D721Med (cell line): ENCODE measurements at places on chromosomes 11 and 22.

DNA sequence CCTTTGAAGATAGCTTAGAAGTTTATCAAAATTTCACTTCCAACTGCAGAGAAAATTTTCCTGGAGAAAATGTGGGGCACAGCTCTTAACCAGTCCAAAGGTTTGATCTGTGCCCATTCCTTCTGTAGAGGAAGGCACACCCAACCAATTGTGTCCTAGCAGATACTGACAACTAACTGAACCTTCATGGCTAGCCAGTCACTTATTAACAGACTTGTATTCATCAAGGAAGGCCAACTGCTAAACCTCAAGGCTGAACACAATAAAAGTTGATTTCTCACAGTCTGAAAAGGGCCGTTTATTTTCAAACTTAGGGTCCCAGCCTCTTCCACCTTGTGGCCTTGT lies 19.5 kb downstream of the SYT13 start:
- no peak for DNase-seq

GRCh38 chr11:12744826-12745502 lies 70.7 kb downstream of the TEAD1 start:
- DNase-seq, result no peak

DNA sequence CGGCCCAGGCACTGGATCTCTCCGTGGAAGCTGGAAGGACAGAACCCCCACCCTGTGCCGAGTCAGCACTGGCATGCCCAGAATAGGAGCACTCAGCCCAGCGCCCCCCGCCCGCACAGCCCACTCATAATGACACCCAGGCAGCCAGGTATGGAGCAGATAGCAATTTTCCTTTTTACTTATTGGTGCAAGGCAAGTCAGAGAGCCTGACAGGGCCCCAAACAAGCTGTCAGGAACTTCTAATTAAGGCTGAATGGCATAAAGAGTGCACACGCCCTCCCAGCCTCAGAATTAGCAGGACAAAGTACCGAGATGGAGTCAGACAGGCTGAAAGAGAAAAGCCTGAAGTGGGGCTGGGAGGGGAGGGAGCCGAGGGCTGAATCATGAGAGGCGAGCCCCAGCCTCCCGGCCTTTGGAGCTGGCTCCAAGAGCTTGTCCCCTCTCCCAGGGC lies 76.9 kb downstream of the DSCAML1 start:
- DNase-seq, result no peak

DNA sequence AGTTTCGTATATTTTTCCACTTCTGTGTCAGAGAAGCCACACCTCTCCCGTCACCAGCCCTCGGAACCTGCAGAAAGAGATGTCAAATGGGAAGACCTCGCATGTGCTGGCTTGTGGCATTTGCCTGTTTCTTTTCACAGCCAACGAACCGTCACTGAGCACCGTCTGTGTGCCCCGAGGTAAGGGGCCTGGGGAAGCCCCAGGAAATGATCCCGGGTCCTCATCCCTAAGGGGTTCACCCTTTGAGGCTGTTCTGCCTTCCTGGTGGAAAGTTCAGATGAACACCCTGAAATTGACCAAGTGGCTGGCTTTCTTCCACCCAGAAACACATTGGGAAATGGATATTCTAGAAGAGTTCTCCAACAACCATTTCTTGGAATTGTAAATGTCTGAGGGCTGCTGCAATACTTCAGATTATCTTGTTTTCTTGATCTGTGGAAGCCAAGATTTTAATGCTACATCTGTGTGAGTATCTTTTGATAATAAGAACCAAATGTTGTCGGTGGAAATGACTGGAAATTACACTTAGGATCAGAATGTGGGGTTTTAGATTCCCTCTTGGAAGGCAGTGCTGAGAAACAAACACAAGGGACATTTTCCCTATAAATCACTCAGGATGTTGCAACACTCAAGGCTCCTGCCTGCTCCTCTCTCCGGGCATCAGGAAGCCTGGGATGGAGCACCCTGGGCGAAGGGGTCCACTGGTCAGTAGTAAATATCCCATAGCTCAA lies 37.6 kb downstream of the RIBC2 start:
- no peak for DNase-seq

GRCh38 chr11:8095371-8095770 lies 14.4 kb downstream of the TUB start:
- DNase-seq, result no peak

- no peak for DNase-seq
Observed at GRCh38 chr11:132032555-132032954, 662.1 kb downstream of the NTM start.

DNA sequence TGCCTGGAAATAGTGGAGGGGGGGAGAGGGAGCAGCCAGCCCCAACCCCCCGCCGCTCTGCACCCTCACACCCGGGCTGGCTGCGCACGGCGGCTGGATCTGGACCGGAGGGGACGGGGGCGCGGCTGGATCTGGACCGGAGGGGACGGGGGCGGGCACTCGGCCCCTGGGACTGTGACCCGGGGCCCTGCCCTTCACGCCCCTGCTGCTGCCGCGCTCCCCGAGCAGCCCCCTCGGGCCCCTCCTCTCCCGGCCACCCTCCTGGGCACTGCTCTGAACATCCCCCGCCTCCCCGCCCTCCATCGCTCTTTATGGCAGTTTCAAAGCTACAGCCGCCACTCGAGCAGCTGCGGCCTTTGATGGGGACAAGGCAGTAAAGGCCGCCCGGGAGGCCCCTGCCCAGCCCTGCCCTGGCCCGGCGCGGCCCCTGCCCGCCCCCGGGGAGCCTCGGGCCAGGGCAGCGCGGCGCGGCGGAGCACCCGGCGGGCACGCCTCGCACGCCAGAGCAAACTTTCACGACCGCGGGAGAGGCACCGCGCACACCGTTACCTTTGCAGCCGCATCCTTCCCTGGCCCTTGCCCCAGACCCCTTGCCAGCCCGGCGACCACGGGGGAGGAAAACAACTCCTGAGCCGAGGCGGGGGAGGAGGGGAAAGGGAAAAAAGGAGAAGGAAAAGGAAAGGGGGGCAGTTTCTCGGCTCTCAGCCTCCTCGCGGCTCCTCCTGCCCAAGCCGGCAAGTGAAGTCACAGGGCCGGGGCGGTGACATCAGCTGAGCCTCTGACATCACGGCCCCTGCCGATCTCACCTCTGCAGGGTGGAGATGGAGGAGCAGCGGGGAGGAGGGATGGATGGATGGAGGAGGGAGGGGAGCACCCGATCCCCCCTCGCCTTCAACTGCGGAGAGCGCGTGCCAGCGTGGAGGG lies 13.1 kb upstream of the TCF20 start:
- no peak for DNase-seq

GRCh38 chr11:112626731-112627130 lies 334.5 kb upstream of the NCAM1 start:
- DNase-seq, result no peak

- DNase-seq, result no peak
Observed at GRCh38 chr11:121431820-121432526, 20.1 kb upstream of the SORL1 start.

DNA sequence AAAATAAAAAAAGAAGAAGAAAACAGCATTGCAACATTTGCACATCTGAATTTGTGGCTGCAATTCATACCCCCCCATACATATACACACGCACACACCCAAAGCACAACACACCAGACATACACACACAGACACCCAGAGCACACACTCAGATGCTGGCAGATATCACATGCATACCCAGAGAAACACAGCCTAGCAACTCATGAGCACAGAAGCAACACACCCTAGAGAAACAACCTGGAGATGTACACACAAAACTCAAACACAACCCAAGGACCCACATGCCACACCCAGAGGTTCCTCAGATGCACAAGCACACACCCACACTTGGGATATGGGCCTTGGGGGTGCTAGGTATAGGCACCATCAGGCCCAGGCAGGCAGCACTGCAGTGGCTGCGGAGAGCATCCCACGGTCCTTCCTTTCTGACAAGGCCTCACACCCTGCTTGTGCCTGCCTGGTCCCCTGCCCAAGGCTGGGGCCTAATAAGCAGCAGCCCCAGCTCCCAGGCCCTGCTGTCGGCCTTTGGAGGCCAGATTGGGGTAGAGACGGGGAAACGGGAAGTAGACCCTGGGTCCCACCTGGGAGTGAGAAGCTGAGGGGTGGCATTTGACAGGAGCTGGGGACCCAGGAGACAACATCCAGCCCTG lies 3.1 kb downstream of the CST6 start:
- no peak for DNase-seq

DNA sequence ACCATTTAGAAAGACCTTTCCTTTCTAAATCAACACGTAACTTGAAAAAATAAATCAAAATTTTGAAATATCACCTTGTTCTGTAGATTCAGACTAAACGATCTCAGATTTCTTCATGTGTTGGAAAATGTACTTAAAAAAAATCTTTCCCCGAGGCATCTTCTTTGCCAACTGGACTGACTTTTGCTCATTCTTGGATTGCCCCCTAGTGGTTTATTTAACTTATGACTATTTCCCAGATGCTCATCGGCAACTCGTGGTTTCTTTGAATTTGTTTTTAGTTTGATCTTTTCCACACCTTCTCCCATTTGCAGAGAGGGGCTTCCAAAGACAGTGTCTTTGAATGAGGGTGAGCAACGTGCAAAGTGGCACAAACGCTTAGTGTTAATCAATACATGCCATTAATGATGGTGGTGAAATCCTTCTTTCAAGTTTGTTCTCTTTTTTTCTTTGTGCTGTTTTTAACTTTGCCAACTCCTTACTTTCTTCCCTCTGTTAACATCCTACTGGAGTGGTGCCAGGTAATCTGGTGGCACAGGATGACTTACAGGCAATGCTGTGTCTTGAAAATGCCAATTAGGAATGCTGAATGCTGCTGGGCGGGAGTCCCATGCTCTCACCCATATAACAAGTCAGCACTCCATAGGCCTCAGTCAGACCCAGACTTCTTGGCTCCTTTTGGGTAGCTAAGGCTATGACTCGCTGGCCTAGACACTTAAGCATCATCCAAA lies 18.3 kb downstream of the PRSS23 start:
- DNase-seq, result no peak

GRCh38 chr11:46003572-46003971 lies 81.1 kb downstream of the LARGE2 start:
- DNase-seq, result no peak

- DNase-seq, result no peak
Observed at GRCh38 chr11:131913267-131913666, 542.9 kb downstream of the NTM start.
